ENCODE measurements at places on chromosomes 3 and 15.

DNA sequence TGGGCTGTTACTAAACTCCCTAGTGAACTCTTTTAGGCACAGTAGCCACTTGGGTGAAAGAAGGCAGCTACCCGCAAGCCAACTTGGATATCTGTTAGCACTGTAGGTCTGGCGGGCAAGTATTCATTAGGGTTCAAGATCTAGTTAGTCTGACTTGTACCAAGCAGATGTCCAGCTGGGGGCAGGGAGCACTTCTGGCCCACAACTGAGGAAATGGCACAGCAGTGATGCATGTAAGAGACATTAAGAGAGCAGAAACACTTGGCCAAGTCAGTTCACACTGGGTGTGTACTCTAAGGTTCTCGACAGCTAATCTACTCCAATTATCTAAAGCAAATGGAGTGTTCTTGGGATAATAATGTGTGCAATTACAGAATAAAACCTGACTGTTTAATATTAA lies 131.7 kb downstream of the CTNNB1 start:
- no peak for DNase-seq

DNA sequence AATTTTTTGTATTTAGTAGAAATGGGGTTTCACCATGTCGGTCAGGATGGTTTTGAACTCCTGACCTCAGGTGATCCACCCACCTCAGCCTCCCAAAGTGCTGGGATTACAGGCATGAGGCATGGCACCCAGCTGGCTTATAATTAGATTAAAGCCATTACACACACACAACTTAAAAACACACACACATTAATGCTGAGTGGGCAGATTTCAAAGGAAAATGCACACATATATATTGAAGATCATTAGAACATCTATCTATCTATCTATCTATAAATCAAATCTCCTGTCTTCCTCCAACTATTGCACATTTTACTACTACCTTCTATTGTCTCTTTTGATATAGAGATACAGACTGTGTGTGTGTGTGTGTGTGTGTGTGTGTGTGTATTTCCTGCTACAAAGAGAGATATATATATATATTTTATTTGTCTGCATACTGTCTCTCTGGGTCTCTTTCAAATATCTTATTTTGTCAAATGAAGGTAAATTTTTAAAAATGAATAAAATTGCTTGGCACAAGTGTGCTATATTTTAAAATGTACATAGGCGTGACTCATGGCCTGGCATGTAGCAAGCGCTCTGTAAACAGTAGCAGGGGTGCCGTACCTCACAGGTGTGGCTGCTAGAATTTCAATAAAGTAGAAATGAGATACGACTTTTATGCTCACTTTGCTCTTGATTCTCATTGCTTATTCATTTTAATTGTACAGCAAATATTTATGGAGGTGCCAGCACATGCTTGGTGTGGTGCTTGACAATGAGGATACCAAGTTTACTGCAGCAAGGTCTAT lies 655.8 kb downstream of the AGBL1 start:
- DNase-seq: no peak

DNA sequence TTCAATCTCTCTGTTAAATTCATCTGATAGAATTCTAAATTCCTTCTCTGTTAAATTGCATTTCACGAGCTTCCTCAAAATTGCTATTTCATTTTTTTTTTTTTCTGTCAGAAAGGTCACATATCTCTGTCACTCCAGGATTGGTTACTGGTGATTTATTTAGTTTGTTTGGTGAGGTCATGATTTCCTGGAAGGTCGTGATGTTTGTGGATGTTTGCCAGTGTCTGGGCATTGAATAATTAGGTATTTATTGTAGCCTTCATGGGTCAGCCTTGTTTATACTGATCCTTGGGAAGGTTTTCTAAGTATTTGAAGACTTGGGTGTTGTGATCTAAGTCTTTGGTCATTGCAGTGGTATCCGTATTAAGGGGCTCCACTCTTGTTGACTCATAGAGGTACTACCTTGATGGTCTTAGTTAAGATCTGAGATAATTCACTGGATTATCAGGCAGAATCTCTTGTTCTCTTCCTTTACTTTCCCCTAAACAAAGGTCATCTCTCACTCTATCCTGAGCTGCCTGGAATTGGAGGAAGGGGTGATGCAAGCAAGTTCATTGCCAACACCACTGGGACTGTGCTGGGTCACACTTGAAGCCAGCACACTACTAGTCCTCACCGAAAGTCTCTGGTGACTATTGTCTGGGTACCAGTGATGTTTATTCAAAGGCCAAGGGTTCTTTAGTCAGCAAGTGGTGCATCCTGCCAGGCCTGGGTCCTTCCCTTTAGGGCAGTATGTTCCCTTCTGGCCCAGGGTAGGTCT lies 231.1 kb downstream of the GBE1 start:
- no peak for DNase-seq

GRCh38 chr3:134655706-134656105 lies 4.9 kb upstream of the KY start:
- DNase-seq: no peak

- DNase-seq: no peak
These were observed 11.1 kb downstream of the ATXN7 start for GRCh38 chr3:63874769-63875168.

DNA sequence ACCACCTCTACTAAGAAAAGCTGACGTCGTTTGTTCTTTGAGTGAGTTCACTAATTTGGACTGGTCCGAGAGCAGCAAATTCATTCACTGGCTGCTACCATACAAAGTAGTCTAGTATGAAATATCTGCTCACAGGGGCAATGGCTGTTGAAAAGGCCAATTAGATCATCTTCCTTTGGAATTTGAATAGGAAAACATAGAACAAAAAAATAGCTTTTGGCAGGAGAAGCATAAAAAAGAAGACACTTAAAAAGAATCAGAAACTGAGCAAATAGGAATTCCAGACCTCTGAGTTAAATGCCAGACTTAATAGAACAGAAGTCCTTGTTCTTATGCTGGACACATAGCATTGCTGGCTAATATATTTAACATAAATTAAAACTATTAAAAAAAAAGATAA lies 159.3 kb downstream of the IL1RAP start:
- DNase-seq: no peak

DNA sequence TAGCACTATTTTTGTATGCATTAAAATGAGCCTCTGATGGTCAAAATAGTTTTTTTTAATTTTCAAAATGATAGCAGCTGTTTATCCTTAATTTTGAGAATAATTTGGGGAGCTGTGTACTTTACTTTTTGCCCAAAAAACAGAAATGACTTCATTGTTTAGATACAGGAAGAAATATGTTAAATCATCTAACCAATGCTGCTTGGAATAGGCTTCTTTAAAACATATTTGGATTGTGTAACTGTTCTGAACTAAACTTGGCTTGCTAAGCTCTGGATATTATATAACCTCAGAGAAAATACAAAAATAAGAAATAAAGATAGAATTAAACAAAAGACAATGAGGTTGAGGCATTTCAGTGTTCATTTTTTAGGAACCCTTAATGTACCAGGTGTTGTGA lies 119.3 kb downstream of the SERPINI1 start:
- DNase-seq: no peak

- DNase-seq: no peak
These were observed 179.3 kb downstream of the FRMD5 start for GRCh38 chr15:44015545-44016305.

- no peak for DNase-seq
These were observed 7.1 kb downstream of the GUCA1C start for GRCh38 chr3:108946292-108947285.

- no peak for DNase-seq
These were observed 371.9 kb upstream of the CNTN4 start for GRCh38 chr3:1726741-1727140.

DNA sequence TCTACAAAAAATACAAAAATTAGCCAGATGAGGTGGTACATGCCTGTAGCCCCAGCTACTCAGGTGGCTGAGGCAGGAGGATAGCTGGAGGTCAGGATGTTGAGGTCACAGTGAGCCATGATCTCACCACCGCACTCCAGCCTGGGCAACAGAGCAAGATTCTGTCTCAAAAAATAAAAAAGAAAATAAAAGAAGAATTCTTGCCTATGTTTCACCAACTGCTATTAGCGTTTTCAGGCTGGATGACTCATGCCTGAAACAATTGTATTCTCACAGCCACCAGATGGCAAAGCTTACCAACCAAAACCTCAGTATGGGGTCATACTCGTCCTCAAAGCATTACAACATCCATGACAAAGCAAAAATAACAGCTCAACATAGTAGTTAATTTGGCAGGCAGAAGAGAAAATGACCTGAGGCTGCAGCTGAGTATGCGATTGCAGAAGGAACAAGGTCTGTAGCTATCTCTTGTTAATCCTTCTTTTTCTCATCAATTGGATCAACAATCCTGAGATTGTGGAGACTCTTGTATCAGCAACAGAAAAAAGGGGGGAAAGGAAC lies 52.2 kb downstream of the TP53BP1 start:
- peak; percentile 45 for DNase-seq

DNA sequence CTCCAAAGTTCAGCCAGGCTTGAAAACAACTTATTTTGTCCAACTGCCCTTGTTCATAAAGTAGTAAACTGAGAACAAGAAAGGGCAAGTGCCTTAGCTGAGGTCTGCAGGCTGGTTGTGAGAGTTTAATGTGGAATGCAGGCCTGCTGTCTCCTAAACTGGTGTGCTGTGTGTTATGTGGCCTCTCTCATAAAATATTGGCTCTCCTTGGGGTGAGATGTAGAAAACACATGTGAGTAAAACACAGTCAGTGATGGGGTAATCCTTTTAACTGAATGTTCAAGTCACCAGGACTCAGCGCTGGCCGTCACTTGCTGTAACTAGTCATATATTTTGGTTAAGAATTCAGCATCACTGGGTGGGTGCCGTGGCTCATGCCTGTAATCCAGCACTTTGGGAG lies 7.1 kb upstream of the ST6GAL1 start:
- no peak for DNase-seq

GRCh38 chr15:94322141-94322540 lies 90.8 kb downstream of the MCTP2 start:
- DNase-seq: no peak

- no peak for DNase-seq
These were observed 51.6 kb downstream of the RAB11A start for GRCh38 chr15:65920825-65921309.

DNA sequence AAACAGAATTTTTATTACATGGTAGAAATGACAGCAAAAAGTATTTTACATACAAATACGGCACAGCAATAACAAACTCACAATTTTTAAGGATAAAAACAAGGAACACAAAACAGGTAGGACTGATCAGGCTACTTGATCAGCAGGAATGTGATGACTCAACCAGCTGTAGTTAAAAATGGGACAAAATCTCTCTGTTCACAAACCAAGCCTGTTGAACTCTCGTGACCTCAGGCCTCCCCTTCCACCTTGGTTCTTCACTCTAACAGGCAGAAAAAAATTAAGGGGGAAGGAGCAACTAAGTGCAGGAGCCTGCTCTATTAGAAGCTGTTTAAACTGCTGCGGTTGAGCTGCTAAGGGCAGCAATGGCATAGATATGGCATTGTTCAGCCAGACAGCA lies 18.7 kb downstream of the FBXL22 start:
- no peak for DNase-seq

- no peak for DNase-seq
These were observed 86.2 kb upstream of the CMSS1 start for GRCh38 chr3:99731499-99731898.

DNA sequence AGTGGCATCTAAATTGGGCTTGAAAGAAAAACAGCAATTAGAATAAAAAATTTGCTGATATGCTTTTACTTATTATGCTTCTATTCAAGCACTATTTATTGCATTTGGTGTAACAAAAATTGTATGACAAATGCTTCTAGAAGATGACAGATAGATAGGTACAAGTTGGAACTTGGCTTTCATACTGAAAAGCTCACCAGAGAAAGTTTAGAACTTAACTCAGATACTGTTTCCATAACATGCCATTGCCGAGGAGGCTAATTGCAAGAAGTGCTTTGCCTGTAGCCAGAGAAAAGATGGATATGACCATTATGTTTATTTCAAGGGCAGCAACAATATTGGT lies 123.8 kb downstream of the NFKBIZ start:
- DNase-seq: no peak

DNA sequence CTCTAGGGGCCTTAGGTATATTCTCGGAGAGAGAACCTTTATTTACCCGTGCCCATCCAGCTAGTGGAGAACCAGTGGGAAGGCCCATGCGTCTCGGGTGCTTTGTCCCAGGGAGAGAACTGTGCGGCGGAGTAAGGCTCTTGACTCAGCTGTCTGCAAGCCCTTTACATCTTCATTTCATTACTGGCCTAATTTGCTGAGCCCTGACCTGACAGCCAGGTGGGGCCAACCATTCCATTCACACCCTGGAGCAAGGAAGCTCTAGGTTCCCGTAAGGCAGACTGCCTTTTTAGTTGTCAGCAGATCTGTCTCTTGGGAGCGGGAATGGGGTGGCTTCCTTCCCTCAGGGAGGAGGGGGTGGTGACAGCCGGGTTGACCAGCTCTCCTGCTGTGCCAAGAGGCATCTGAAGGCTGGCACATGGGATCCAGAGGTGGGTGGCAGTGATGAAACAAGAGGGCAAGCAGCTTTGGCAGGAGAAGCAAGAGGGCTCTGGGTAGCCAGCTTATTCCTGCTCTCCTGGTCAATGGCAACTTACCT lies 36.4 kb downstream of the SV2B start:
- DNase-seq: no peak

DNA sequence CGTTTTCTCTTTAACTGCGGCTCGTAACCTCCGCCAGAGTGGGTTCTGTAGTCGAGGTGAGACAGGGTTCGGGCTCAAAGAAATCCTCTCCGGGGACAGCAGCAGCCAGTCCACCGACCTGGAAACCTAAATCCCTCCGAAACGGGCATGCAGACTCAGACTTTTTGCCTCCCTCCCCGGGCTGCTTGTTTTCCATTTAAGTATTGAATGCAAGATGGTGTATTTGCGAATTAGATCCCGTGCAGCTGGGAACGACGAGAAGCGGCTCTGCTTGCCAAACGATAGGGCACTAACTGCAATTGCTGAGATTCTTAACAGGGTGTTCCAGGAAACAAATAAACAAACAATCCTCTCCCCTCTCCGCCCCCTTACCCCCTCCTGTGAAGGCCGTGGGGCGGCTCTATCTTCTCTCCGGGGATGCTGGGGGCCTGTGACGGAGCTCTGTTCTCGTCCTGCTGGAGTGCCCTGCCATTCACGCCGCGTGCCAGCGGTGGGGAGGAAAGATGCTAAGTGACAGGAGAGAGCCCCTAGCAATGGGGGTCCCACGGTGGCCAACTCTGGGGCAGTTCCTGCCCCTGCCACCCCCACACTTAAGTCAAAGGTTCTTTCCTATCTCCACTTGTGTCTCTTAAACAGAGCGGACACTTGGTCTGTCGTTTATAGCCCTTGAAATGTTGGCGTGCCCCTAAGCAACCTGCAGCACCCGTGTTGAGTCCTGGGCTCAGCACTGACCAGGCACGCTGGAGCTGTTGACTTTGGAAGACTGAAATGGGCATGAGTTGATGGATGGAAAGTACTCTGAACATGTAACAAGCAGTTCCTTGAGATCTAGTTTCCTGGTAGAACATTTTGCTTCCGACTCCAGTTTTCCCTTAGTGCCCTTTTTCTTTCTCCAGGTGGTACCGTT lies 1.3 kb upstream of the ETV5 start:
- DNase-seq: peak; percentile 76

GRCh38 chr3:150422907-150423306 lies 14.8 kb downstream of the TSC22D2 start:
- DNase-seq: no peak
